ENCODE measurements at places on chromosomes 1 and 21. TPM values are rescaled to one million over a fixed set of nuclear protein-coding genes. Genes with fewer than 3 reads are reported as not detected.

The GBP1 gene
- total RNA-seq: 1.9 TPM

The CELA2B gene
- total RNA-seq: not detected

The GLMP gene
- 12.5 TPM for total RNA-seq

The OR10J1 gene
- not detected for total RNA-seq

The PTPN22 gene
- total RNA-seq: 1.2 TPM

The ARHGAP29 gene
- total RNA-seq: 15.4 TPM

The LEFTY1 gene
- 0.47 TPM for total RNA-seq

The RHBG gene
- total RNA-seq: not detected

The IGSF21 gene
- total RNA-seq: 45.9 TPM

The ZNF593OS gene
- total RNA-seq: not detected

The ANGEL2 gene
- total RNA-seq: 103 TPM

The SPATA1 gene
- 1.9 TPM for total RNA-seq

The S100A14 gene
- 0.47 TPM for total RNA-seq

The KCNA2 gene
- 7.0 TPM for total RNA-seq

The FCRL1 gene
- total RNA-seq: 0.16 TPM

The SRM gene
- total RNA-seq: 10.9 TPM

The TBX15 gene
- 1.2 TPM for total RNA-seq

Measured in occipital lobe (tissue), 3 donors.